ENCODE measurements at places on chromosomes 2 and 18.

DNA sequence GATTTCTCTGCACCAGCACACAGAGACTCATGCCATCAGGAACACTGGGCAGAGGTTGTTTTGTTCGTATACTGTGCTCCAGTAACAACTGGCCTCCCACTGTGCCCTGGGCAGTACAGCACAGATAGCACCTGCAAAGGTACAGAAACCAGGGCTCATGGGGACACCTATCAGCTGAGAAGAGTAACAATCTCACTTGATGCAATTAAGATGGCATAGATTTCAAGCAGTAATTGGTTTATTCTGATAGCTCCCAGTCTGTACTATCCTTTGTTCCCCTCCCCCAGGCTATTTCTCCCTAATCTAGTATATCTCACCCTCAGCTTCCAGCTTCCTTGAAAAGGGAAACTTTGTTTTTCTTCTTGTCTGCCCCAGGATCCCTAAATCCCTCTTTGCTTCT is 343.9 kb upstream of the MMADHC start:
- DNase-seq, result no peak

- no peak for DNase-seq
Observed at GRCh38 chr18:76573325-76574025, 78.4 kb upstream of the ZNF516 start.

GRCh38 chr2:239621611-239622010 is 220.8 kb upstream of the HDAC4 start:
- no peak for DNase-seq

DNA sequence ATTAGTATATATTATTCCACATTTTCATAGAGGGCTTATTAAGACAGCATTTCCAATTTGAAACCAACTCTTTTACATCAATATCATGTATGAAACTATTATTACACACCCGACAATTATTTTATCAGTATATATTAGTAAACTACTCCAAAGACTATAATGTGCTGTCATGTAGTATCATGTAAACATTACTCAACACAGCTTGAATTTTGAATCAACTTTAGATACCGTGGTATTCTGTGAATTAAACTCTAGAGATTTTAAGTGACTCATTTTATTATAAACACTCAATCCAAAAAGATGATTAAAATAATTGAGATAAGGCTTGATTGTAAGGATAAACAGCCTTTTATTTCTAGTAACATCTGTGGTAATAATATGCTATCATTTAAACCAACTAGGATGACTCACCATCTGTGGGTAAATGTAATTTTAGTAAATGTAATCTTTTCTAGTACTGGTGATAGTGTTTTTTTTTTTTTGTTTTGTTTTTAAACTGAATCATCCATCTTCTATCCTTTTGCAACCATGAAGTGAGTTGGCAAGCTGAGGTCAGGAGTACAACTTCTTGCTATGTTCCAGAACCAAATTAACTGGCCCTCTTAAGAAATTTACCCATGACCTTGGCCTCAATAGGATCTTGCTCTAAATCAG is 144.3 kb upstream of the SMAD7 start:
- DNase-seq, result no peak

DNA sequence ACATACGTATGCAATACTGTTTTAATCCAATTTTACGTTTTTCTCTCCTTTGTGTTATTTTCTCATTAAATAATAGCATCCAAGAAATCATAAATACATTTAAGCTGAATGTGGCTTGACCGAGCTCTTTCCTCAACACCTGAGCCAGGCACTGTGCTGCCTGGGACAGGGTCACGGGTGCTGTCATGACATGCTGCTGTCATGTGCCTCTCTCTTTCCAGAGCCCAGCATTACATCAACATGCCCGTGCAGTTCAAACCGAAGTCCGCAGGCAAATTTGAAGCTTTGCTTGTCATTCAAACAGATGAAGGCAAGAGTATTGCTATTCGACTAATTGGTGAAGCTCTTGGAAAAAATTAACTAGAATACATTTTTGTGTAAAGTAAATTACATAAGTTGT is 94.1 kb upstream of the LDLRAD4 start:
- no peak for DNase-seq

DNA sequence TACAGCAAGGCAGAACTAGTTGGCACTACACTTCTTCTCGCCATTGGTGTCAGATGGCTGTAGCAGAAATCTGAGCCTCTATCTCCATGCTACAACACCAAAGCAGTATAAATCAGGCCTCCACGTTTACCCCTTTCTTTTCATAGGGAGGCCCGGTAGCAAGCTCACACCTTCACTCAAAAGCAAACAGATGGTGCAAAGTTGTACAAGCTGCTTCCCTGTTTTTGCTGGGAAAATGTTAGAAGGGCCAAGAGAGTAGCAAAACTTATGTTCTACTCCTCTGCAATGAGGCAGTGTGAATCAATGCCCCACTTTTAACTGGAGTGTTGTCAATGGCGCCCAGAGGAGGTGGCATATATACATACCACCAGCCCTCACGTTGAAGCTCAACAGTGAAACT is 369.6 kb upstream of the NRXN1 start:
- DNase-seq, result no peak

Data from T-helper 2 cell treated with Interferon-gamma antibody and Interleukin-4, amounts not matched to agents 5 μg/mL and 100 μg/mL, for 36 hours (primary cell).